Epithelial cell of esophagus (primary cell): ENCODE measurements at places on chromosomes 7 and 10.

DNA sequence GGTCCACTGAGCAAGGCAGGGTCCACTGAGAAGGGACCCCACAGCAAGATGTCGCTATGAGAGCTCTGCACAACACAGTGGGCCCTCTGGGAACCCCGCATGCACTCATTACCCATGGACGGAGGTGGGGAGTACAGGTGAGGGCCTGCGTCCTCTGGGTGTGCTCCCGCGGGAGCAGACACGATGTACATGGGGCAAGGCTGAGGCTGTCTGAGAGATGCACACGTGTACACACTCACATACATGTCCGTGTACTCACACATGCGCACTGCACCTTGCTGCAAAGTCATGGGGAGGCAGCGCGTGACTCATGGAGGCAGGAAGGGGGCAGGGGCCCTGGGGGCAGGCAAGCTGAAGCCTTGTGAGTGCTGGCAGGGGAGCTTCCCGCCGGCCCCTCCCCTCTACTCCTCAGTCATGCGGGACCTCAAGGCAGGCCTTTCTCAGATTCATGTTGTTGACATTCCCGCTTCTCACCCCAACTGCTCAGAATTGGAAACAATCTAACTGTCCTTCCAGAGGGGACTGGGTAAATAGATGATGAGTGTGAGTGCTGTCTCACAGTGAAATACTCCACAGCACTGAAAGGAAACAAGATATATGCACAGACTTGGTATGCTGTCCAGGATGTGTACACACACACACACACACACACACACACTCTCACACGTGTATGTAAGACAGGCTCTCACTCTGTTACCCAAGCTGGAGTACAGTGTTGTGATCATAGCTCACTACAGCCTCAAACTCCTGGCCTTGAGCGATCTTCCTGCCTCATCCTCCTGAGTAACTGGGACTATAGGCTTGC lies 40.0 kb downstream of the GOLGA7B start:
- peak; percentile 94 for DNase-seq

DNA sequence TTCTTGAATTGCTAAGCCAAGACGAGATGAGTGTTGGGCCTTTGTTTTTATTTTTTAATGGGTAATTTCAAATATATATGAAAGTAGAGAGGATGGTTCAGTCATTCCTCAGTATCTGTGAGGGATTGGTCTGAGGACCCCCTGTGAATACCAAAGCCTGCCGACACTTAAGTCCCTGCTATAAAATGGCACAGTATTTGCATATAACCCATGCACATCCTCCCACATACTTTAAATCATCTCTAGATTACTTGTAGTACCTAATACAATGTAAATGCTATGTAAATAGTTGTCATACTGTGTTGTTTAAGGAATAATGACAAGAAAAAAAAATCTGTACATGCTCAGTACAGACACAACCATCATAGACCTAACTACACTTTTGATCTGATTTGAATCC lies 73.4 kb downstream of the NOD1 start:
- no peak for DNase-seq

DNA sequence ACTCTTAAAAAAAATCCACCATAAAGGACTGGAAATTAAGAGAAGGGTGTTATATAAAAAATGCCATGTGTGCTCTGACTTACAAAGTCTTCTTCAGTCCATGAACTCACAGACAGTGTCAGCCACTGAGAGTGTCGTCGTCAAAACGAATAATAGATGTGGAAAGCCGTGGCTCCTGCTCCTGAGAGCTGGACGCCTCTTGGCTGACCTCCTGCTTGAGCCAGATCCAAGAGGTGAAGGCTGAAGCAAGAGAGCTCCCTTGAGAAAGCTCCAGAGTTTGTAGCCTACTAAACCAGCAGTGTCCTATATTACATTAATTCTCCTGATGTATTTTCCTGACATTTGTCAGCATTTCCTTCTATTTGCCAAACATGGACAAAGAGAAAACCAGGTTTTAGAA lies 234.3 kb upstream of the C7orf33 start:
- DNase-seq, result no peak

DNA sequence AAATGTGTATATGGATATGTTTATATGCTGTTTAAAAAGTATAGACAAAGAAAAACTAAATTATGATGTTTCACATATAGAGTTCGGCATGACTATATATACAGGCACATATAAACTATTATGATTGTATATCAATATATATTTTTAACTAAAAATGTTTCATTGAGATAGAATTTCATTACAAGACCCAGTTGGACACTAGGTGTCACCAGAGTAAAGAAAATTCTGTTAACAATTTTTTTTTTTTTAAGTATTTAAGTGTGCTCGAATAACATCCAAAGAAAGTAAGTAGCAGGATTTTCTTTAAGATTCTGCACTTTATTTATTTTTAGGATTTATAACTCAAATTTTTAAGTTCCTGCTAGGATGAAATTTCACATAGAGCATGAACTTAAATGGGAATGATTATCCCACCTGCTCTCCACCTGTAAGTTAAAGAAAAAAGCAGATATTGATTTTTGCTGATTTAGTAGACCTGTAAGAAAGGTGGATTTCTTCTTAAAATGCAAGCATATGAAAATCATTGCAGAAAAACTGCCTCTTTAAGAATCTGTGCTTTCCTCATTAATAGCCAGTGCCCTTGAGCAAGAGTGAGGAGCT lies 961.5 kb downstream of the PCDH15 start:
- DNase-seq, result peak; percentile 46

DNA sequence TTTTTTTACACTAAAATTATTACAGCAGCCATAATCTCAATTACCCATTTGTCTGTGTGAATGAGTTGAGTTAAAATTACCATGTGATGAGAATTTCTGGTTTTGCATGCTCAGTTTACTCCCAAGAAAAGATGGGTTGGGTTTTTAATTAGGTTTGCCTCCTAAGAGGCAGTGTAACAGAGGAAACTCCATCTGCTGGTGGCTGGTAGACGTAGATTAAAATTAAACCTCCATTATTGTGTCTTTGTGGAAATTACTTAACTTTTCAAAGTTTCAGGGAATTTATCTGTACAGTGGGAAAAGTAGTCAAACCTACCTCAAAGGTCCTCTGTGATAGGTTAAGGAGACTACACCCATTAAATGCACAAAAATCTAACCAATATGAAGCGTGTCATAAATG lies 954.2 kb downstream of the PCDH15 start:
- peak; percentile 10 for DNase-seq
